ENCODE measurements at places on chromosomes 1 and 21.

DNA sequence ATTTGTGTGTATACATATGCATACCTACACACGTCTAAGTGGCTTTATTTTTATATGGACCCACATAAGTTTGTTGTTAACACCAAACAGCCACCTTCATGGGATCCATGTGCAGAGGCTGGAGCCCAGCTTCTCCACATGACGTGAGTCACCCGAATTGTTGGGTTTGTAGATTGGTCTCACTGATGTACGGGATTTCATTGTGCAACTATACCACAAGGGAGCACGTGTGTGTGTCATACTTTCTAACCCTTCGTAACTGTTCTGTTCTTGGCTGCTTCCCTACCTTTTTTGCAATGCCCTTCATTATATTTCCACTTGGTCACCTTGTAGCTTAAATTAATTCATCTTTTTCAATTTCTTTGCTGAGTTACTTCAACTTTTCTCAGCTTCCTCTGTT, 21.0 kb downstream of the SPRTN start:
- peaks cover 19% of the 10 kb centered on the region for H3K36me3 ChIP-seq
- no peaks in the 10 kb centered on the region for H3K27me3 ChIP-seq
- H3K4me1 ChIP-seq: peaks cover 13% of the 10 kb centered on the region
- no peak overlapping the region for H3K27ac ChIP-seq

DNA sequence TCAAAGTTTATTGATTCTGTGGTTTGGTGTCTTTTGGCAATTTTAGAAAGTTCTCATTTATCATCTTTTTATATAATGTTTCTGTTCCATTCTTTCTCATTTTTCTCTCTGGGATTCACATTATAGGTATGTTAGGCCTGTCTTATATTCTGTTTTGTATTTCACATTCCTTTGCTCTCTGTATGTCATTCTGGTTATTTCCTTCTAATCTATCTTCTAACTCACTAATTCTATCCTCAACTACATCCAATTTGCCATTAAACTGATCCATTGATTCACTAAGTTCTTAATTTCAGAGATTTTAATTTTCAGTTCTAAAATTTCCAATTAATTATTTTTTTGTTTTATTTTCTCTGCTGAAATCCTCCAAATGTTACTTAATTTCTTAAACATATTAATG, 234.8 kb downstream of the FOXD2 start:
- H3K36me3 ChIP-seq: no peaks in the 10 kb centered on the region
- H3K27ac ChIP-seq: no peak overlapping the region
- DNase-seq: no peak
- H3K27me3 ChIP-seq: peaks cover 13% of the 10 kb centered on the region
- no peaks in the 10 kb centered on the region for H3K4me1 ChIP-seq

- no peak overlapping the region for H3K4me3 ChIP-seq
- no peak for DNase-seq
- H3K27ac ChIP-seq: no peak overlapping the region
- H3K36me3 ChIP-seq: peaks cover 12% of the 10 kb centered on the region
These were observed 13.0 kb downstream of the YBEY start for GRCh38 chr21:46299167-46299566.

DNA sequence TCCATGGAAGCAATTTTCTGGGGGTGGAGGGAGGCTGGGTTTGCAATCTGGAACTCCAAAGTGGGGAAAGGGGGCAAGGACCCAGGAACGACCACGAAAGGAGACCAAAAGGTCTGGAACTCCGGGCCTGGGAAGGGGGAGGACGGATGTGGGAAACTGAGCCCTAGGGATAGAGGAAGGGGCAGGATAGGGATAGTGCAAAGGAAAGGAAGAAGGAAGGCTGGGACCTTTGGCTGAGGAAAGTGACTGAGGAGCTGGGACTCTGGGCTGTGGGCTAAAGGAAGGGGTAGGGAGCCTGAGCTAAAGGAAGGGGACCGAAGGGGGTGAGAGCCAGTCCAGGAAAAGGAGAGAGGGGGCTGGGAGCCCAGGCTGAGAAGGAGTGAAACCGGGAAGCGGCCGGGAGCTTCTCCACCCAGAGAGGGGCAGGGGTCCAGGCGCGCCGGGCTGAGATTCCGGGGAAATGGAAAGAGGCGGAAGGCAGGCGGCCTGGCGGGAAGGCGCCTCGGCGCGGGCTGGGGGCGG, 395 bp downstream of the SLC9A1 start:
- peaks cover 51% of the 10 kb centered on the region for H3K4me1 ChIP-seq
- peak overlapping the region; percentile 93 for H3K4me3 ChIP-seq
- H3K27me3 ChIP-seq: no peaks in the 10 kb centered on the region
- no peak for DNase-seq
- peaks cover 2% of the 10 kb centered on the region for H3K36me3 ChIP-seq

DNA sequence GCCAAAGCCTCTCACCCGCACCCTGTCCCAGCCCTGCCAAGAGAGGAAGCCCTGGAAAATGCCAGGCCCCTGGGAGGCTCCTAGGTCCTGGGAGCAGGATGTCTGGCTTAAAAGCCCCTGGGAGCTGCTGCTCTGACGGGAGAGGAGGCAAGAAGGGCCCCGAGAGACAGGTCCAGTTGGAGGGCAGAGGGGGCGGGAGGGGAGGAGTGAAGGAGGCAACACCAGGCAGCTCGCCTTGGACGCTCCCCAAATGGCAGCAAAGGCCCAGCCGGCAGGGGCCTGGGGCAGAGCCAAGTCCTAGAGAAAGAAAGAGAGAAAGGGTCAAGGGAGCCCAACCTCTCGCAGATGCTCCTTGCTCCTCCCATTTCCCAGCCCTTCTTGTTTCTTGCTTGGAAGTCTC, 6.8 kb downstream of the ETV3L start:
- peaks cover 6% of the 10 kb centered on the region for H3K4me1 ChIP-seq
- H3K27me3 ChIP-seq: peaks cover 7% of the 10 kb centered on the region
- H3K4me3 ChIP-seq: no peak overlapping the region
- H3K36me3 ChIP-seq: no peaks in the 10 kb centered on the region

DNA sequence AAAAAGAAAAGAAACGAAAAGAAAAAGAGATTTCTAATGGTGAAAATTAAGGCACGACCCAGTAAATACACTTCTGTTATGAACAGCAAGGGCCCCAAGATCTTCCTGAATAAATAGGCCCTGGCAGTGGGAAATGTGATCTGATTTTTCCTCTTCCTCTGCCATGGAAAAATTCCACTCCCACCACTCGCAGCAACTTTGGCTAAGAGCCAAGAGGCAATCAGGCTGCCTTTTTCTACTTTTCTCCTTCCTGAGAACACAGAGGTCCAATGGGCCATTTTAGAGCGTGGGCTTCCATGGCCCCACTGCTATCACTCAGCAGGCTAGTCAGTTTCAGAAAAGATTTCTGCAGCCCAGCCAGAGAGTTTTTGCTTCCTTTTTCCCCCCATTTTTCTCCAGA, 33.7 kb upstream of the AK4 start:
- no peak overlapping the region for H3K27ac ChIP-seq
- H3K4me1 ChIP-seq: no peaks in the 10 kb centered on the region
- peaks cover 4% of the 10 kb centered on the region for H3K27me3 ChIP-seq
- no peak overlapping the region for H3K4me3 ChIP-seq
- no peak for DNase-seq

DNA sequence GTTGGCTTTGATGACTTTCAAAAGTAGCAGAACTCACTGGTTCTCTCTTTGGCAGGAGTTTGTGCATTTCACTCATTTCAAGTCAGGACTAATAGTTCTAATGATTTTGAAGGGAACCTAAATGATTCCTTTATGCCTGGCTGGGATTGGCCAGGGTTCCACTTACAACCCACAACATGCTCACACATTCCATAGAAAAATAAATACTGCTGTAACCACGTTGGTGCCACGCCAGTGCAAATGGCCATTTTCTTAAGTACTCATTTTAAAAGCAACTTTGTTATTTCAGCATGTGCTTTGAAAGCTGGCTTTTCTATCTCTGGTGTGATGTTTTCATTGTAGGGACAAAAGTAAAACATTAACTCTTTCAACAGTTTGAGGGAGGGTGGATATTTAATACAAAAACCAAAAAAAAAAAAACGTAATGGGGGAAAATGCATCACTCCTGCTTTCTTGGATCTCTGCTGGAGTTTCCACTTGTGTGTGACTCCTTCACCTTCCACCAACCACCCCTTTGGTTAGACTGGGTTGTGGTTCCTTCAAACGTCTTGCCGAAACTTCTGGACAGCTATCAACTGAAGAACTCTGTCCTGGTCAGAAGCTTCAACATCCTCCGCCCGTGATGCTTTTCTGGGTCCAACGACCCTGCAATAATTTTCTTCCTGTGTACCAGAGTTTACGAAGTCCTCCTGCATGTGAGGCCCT, 300.4 kb upstream of the RUNX1 start:
- H3K27me3 ChIP-seq: no peaks in the 10 kb centered on the region
- H3K4me3 ChIP-seq: no peak overlapping the region
- DNase-seq: no peak
- no peak overlapping the region for H3K27ac ChIP-seq

GRCh38 chr21:46397993-46398392, 60.7 kb upstream of the DIP2A start:
- H3K27ac ChIP-seq: no peak overlapping the region
- no peak overlapping the region for H3K4me3 ChIP-seq
- no peak for DNase-seq
- H3K4me1 ChIP-seq: no peaks in the 10 kb centered on the region

DNA sequence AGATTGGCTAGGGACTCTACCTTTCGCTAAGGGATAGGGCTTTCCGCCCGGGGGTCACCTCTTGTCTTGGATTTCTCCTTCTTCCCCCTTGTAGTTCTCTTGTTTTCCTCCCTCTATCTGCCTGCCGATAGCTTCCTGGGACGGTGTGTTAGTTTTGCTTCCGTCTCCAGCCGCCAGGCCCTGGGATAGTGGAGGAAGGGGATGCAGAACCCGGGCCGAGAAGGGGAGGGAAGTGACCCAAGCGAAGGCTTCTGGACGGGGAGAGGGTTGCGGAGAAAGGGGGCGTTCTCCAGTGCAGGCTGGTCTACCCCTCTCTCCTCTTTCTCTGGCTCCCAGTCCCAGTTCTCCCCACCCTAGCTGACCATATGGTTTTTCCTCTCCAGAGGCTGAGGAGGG, 871 bp downstream of the TUFT1 start:
- no peak overlapping the region for H3K27ac ChIP-seq
- peaks cover 6% of the 10 kb centered on the region for H3K36me3 ChIP-seq
- peak overlapping the region; percentile 91 for H3K4me3 ChIP-seq
- peaks cover 16% of the 10 kb centered on the region for H3K4me1 ChIP-seq
- DNase-seq: no peak

GRCh38 chr1:28509705-28510272, 3.9 kb downstream of the RCC1 start:
- H3K36me3 ChIP-seq: peaks cover 74% of the 10 kb centered on the region
- no peak for DNase-seq
- peak overlapping the region; percentile 97 for H3K27ac ChIP-seq
- H3K4me1 ChIP-seq: peaks cover 51% of the 10 kb centered on the region
- H3K4me3 ChIP-seq: peak overlapping the region; percentile 100
- H3K27me3 ChIP-seq: peaks cover 7% of the 10 kb centered on the region

GRCh38 chr1:171438441-171438840, 46.9 kb upstream of the PRRC2C start:
- no peak overlapping the region for H3K27ac ChIP-seq
- H3K27me3 ChIP-seq: peaks cover 2% of the 10 kb centered on the region
- no peaks in the 10 kb centered on the region for H3K36me3 ChIP-seq
- no peak for DNase-seq

DNA sequence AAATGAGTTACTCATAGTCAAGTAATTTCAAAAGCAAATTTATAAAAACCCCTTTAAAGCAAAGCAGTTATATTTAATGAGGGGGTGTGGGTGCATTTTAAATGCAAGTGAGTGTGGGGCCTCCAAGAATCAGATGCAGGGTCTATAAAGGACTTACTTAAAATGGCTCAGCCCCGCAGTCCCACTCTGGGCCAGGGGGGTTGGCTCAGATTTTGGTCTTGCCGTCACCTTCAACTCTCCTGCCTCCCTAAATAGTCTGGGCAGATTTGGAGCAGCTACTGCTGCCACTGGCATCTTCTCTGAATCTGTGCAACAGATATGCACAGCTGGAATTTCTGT, 16.2 kb downstream of the AMPD2 start:
- H3K4me1 ChIP-seq: peaks cover 17% of the 10 kb centered on the region
- H3K36me3 ChIP-seq: peaks cover 5% of the 10 kb centered on the region
- H3K27ac ChIP-seq: no peak overlapping the region
- no peak for DNase-seq
- H3K27me3 ChIP-seq: peaks cover 3% of the 10 kb centered on the region

DNA sequence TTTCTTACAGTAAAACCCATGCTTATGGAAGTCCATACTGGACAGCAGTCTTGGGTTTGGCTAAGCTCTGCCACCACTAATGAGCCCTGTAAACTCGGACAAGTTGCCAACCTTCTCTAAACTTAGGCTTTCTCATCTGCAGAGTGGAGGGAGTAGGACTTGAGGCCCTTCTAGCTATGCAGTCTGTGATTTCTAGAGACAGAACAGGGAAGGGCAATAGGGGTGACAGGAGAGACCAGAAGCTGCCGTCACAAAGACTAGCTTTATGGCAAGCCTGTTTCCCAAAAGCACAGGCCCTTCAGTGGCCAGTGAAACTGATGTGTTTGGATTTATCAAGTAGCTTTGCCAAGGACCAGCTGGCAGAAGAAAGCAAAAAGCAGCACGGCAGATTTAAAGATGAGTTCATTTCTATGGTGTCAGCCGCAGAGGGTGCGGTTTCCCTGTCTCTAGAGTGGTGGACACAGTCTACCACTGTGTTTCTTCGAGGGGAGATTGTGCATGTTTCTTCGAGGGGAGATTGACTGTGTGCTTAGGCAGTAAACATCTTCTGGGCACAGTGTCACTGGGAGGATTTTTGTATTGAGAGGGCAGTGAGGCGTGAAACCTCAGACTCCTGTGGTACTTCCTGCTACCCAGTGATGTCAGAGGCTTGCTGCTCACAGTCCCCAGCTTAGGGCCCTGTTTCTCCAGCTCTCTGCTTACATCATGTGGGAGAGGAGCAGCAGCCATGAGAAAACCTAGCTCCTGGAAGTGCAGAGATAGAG, 119.0 kb downstream of the ROR1 start:
- H3K36me3 ChIP-seq: no peaks in the 10 kb centered on the region
- H3K27ac ChIP-seq: no peak overlapping the region
- peaks cover 5% of the 10 kb centered on the region for H3K4me1 ChIP-seq
- peaks cover 4% of the 10 kb centered on the region for H3K27me3 ChIP-seq

- no peaks in the 10 kb centered on the region for H3K36me3 ChIP-seq
- no peaks in the 10 kb centered on the region for H3K27me3 ChIP-seq
- no peak overlapping the region for H3K27ac ChIP-seq
- DNase-seq: no peak
- no peaks in the 10 kb centered on the region for H3K4me1 ChIP-seq
These were observed 287.5 kb downstream of the LRRIQ3 start for GRCh38 chr1:73910466-73910865.

- H3K27me3 ChIP-seq: peaks cover 1% of the 10 kb centered on the region
- no peak overlapping the region for H3K27ac ChIP-seq
- H3K4me1 ChIP-seq: no peaks in the 10 kb centered on the region
- H3K36me3 ChIP-seq: no peaks in the 10 kb centered on the region
These were observed 27.7 kb upstream of the CSF3R start for GRCh38 chr1:36510418-36510817.

- H3K4me3 ChIP-seq: no peak overlapping the region
- H3K4me1 ChIP-seq: no peaks in the 10 kb centered on the region
These were observed 19.3 kb downstream of the GJA5 start for GRCh38 chr1:147741065-147741464.

GRCh38 chr1:240888039-240888786, 276.3 kb upstream of the GREM2 start:
- no peaks in the 10 kb centered on the region for H3K27me3 ChIP-seq
- DNase-seq: no peak
- no peak overlapping the region for H3K4me3 ChIP-seq
- no peaks in the 10 kb centered on the region for H3K36me3 ChIP-seq
- no peak overlapping the region for H3K27ac ChIP-seq
- H3K4me1 ChIP-seq: no peaks in the 10 kb centered on the region
